Stimulated activated CD4-positive, alpha-beta T cell treated with anti-CD3 and anti-CD28 coated beads, Interleukin-1b, Interleukin-23, amount 100 ng/mL, for 48 hours (primary cell): ENCODE measurements at places on chromosomes 16 and 17.

DNA sequence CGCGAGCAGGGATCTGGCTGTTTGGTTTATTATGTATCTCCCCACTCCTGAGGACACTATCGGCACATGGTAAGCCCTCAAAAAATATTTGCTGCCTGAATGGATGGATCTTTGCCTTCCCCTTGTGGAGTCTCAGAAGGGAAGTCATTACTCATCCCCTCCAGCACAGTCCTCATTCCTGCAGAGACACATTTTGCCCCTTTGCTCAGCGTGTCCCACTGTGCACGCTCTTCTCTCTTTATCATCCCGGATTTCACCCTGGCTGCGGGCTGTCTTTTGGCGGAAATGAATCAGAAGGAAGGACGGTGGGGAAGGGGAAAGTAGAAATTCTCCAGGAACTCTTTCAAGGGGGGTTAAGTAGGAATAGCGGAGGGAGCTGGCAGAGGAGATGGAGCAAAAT, 125.2 kb upstream of the CDC42EP4 start:
- DNase-seq: no peak

- DNase-seq: no peak
Observed at GRCh38 chr17:50686494-50687199, 21.1 kb downstream of the ANKRD40 start.

DNA sequence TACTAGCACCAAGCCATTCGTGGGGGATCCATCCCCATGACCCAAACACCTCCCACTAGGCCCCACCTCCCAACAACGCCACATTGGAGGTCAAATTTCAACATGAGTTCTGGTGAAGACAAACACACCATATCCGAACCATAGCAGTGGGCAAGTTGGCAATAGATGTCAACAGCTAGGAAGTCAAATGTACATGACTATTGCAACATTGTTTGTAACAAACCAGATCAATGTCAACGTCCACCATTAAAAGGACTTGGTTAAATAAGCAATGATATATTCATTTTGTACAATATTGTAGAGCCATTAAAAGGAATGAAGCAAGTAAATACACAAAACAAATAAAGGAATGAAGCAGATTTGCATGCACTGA, 26.5 kb upstream of the CIITA start:
- DNase-seq: no peak

DNA sequence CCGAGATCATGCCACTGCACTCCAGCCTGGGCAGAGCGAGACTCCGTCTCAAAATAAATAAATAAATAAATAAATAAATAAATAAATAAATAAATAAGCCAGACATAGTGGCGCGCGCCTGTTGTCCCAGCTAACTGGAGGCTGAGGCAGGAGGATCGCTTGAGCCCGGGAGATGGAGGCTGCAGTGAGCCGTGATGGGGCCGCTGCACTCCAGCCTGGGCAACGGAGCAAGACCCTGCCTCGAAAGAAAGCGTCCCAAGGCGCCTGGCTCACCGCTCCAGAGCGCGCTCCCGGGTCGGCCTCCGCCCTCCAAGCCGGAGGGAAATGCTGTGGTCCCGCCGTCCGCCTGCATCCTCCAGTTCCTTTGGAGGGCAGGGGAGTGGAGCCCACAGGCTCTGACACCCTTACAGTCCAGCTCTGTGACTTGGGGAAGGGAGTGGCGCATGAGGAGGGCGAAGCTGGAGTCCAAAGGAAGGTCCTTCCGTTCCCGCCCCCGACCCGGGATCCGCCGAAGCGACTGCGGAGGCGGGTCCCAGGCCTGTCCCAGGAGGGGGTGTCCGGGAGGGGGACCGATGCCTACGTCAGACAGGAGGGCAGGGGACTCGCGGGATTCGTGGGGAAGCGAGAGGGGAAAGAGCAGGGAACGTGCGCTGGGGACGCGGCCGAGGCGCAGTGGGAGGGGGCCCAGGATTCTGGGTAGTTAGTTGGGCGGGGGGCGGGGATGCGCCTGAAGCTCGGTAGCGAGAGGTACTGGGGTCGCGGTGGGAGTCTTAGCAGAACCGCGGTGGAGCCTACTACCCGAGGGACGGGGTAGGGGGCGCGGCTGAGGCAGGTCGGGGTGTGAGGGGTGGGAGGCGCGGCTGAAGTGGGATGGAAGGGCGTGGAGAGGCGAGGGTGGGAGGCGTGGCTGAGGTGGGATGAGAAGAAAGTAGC, 8.4 kb upstream of the TRPV2 start:
- DNase-seq: no peak

- DNase-seq: no peak
Observed at GRCh38 chr16:85511938-85512807, 100.9 kb upstream of the GSE1 start.

DNA sequence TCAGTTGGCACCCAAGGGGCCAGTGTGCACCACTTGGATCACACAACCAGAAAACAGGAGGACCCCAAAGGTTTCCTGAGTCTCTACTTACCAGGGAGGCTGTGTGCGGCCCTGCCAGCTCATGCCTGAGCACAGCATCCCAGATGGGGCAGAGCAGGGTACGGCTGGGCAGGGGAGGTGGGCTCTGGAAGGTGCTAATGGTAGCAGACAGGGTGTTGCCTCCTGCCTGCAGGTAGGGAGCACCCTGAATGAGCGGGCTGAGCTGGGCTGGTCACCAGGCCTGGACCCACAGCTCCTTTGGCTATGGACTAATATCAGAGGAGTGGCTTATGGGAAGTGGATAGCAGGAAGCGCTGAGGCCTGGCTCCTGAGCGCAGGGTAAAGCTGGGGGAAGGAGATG, 14.6 kb downstream of the RECQL5 start:
- no peak for DNase-seq

GRCh38 chr16:9847146-9847545, 335.1 kb downstream of the GRIN2A start:
- no peak for DNase-seq

GRCh38 chr17:58054641-58055040, 28.6 kb upstream of the DYNLL2 start:
- no peak for DNase-seq

DNA sequence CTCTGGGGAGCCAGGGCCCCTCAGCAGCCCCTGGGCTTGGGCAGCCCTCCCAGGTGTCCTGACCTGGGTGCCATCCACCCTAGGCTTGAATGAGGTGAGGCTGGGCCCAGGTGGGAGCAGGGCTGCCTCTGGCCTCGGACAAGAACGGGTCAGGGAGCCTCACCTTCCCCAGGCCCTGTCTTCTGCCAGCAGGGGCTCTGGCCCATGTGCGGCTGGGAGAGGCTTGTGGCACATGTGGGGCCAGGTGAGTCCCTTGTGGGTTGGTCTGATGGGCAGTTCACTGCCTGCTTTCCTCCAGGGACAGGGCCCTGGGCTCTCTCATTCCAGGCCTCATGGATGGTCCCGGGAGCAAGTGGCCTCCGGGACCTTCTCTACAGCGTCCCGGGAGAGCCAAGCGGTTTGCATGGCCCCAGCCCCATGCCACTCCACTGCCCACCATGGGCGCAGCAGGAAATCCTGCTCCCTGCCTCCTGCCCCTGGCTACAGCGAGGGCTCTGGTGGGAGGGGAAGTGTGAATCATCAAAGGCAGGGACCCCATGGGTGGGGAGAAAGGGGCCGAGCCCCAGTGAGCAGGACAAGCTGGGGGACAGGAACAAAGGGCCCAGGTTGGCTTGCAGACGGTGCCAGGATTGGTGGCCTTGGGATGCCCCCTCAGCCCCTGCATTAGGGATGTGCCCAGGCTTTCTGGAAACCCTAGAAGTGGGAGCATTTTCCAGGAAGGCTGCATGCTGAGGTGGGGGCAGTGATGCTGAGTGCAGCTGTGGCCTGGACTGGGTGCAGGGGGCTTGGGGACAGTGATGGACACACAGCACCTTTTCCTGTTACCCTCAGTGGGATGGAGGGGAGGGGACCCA, 12.2 kb downstream of the VASN start:
- no peak for DNase-seq
